ENCODE measurements at places on chromosomes 16 and 17.
A peak's percentile ranks its signal among the peaks of the same experiment; 100 is the strongest.

DNA sequence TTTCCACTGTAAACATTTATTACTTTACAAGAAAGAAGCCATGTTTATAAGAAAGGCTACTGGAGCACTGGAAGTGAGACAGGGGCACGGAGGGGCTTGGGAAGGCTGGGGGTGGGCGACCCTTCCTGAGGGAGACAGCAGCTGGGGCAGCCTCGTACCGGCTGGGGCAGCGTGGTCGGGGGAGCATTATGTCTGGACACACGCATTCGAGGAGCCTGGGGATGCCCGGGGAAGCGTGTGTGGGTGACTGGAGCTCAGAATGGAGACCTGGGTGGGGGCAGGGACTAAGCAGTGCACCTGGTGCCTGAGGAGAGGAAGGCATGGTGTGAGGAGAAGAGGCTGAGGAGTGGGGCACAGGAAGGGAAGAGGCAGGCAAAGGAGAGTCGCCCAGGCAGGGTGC, 64.5 kb downstream of the SRCIN1 start:
- no peak for DNase-seq

DNA sequence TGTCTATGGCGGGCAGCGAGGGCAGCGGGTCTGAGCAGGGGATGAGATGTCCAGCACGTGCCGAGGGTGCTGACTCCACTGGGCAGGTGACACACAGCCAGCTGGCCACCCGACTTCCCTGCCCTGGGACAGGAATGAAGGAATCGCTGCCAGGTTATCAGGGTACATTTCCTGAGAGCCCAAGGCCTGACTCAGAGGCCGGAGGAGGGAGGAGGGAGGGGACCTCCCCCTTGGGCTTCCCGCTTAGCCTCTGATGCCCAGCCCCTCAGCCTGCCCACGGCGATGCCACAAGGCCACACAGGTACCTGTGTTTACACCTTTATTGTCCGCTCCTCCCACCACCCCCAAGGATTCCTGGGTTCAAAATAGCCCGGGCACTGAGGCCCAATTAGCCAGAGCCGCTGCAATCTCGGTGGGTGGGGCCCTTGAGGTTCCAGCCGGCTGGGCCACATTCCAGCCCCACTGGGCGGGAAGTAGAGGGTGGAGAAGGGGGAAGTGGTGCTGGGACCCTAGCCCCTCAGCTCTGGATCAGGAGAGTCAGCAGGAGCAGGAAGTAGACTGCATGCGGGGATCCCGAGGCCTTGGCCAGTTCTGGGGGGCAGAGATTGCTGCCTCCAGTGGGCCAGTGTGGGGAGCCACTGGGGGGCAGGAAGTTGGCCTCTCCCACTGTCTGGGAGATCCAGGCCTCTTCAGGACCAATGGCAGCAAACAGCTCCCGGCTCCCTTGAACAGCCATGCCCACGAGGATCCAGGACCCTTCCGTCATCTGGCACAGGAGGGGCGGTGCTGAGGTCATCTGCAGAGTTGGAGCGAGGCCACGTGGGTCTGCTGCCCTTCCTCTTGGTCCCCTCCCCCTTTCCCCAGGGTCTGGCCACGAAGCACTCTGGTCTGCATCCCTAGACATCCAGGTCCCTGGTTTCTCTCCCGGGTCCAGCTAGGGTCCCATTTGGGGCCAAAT, 3.4 kb upstream of the PRSS8 start:
- no peak for DNase-seq

DNA sequence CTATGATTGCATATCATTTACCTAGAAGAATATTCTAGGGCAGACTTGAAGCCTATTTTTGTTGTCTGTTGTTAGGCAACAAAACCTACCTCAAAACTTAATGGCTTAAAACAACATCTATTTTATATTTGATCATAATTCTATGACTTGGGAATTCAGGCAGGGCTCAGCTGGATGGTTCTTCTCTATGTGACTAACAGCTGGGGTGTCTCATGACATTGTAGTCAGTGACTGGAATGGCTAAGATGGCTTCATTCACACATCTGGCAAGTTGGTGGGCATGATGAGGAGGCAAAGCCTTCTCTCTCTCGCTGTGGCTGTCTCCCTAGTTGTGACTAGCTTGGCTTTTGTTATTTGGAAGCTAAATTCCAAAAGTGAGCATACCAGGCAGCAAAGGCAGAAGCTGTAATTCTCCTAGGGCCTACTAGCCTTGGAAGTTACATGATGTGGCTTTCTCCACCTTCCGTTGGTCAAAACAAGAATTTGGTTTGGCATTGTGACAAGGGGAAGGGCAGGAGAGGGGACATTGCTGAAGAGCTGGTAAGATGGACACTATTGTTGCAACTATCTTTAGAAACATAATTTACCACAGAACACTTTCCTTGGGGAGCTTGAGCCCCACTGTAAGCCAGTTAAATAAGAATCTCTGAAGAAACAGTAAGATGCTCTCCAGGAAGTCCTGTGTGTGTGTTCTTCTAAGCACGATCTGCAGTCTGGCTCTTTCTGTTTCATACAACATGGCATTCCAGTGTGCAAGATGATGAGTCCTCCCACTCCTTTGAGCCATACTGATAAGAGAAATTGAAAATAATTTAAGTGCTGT, 39.4 kb downstream of the ZNRF1 start:
- no peak for DNase-seq

DNA sequence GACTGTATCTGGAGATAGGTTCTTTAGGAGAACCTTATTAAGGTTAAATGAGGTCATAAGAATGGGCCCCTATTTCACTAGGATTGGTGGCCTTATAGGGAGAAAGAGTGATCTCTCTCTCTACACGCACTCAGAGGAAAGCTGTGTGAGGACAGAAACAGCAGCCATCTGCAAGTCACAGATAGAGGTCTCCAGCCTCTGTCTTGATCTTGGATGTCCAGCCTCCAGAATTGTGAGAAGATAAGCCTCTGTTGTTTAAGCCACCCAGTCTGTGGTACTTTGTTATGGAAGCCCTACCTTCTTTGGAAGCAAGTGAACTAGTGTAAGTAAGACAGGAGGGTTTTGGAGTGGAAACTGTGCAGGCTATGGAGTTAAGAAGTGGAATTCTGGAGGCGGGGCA, 93.2 kb downstream of the ELAC2 start:
- no peak for DNase-seq

DNA sequence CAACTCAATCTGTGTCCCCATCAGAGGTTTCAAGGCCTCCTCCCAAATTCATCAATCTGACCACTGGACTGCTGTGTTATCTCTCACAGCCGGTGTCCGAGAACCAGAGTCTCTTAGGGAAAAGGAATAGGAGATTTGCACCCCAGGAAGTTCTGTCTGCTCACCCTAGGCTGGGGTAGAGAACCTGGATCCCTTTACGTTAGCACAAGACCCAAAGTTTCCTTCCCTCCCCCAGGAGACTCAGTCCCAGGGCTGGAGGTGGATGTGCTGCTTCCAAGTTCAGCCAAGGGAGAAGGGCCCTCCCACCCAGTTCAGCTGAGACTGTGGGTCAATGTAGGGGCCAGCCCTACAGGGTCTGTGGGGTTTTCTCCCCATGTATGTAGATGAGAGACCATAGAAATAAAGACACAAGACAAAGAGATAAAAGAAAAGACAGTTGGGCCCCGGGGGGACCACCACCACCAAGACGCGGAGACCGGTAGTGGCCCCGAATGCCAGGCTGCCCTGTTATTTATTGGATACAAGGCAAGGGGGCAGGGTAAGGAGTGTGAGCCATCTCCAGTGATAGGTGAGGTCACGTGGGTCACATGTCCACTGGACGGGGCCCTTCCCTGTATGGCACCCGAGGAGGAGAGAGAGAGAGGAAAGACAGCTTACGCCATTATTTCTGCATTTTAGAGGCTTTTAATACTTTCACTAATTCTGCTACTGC, 22.7 kb upstream of the OR1F1 start:
- no peak for DNase-seq

GRCh38 chr16:50889746-50890145, 147.9 kb downstream of the CYLD start:
- no peak for DNase-seq

DNA sequence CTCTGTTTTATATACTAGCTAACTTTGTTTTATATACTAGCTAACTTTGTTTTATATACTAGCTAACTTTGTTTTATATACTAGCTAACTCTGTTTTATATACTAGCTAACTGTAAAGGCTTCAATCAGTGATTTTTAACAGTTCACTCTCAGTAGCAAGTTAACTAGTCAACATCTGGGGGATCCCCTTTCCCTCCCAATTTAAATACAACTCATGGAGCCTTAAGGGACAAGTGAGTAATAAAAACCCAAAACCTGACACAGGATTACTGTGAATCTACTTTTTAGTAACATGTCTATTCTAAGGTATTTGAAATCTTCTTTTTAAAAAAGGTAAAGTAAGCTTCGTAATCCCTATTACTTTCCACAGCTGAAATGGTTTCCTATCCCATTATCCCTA, 32.2 kb downstream of the FAM222B start:
- DNase-seq: no peak

DNA sequence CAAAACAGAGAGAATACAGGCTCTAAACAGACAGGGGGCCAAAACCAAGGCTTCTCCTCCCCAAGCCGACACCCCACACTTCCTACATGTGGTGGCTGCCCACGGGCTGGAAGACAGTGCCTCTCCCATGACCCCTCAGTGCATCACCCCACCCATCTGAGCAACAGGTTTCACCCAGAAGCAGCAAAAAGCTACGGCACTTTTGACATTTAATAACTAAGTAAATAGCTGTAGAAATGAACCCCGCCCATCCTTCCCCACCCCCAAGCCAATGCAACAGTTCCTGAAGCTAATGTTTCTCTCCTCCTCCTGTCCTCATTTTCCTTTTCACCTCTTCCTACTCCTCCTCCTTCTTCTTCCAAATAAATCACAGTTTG, 9.9 kb upstream of the SOX9 start:
- no peak for DNase-seq

DNA sequence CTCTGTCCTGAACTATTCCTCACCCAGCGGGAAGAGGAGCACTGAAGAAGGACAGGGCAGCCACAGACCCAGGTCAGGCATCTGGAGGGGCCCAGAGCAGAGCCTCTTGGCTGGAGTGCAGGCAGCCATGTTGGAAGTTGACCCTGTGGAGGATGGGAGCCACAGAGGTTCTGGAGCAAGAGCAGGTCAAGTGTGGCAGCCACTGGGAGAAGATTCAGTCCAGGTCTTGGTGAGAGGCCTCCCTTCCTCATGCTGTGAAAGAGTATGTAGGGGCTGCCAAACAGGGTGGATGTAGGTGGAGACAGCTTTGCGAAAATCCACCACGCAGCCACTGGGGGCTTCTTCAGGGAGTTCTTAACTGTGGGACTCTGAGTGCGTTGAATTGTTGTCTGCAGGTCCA, 590 bp upstream of the CD79B start:
- no peak for DNase-seq

GRCh38 chr16:26795184-26795583, 271.5 kb upstream of the C16orf82 start:
- DNase-seq: peak; percentile 34

GRCh38 chr17:28907709-28908475, 5.0 kb upstream of the DHRS13 start:
- DNase-seq: no peak

DNA sequence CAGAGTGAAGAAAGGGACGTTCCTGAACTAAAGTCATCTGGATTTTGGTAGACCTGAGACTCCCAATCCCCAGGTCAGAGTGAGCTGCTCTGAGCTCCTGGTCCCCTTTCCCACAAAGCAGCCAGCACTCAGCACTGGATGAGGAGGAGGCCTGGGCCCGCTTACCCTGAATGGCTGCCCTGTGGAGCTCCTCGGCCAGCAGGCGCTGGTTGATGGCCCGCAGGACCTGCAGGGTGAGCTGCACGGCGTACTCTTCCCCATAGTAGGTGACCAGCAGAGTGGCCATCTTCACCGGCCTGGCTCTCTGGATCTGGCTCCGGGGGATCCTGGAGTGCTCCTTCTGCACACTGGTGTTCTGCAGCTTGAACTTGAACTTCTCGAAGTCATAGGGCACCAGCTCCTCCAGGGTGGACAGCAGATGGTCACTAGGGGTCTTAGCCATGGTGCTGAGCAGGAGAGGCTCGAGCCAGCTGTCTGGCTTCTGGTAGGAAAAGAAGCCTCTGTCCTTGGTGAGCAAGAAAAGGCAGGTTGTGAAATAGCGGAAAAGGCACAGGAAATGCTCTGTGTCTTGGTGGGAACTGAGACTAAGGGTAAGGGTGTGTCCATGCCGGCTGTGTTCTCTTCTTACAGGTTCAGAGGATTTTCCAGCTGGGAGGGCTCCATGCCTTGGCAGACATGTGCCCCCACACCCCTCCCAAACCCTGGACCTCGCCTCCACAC, at the start of gene MEFV:
MEFV (minus strand) TSS at position 488 of the 720 bp plus-strand sequence; CDS start at position 442, 46 bp downstream.
- DNase-seq: no peak
